ENCODE measurements at places on chromosomes 1 and 21.

DNA sequence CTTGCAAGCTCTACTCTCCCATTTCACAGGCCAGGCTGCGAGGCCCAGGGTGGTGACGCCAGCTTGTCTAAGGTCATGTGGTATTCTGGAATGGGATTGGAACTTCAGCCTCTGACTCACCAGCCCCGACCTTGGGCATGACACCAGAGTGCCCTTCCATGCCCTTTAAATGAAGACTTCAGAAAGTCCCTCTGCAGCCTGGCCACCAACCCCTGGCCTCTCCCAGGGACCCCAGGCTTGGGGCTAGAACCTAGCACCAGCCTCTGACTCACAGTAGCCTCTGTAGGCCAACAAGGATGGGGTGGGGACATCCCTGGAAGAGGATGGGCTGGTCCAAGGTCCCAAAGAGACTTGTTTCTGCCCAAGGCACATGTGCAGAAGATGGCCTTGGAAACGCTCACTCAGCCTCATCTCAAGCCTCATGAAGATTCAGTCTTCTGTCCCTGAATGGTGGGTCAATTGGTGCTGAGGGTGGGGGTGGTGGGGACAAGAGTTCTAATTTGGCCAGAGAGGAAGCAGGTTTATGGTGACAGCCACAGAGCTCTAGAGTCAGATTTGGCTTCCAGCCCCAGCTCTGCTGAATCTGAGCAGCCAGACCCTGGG, 36.1 kb upstream of the RUNX3 start:
- DNase-seq, result no peak

GRCh38 chr1:213973129-213973528, 14.6 kb upstream of the PROX1 start:
- DNase-seq, result no peak

DNA sequence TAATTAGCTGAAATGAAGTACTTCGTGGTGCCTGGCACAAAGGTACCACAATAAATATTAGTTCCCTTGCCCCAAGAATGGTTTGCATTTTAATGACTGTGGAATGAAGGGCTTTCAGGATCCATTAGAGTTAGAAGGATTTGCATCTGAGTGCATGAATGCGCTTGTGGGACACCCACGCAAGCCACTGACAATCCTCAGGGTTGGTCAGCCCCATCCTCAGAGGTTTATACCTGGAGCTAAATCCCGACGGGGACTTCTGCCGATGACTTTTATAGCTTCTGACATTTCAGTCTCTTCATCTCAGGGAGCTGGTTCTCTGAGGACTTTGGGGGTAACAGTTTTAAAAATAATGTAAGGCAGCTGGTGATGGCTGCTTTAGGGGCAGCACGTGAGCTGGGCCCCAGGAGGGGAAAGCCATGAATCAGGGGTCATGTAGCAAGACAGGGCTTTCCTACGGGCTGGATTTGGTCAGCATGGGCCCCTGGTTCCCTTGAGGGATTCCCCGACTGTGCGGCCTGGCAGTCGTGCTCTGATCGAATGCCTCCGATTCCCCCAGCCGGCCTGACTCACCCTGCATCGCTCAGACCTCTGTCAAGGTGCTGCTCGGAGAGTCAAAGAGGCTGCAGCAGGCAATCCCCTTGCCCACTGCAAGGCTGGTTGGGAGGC, 20.8 kb upstream of the IL10 start:
- no peak for DNase-seq

DNA sequence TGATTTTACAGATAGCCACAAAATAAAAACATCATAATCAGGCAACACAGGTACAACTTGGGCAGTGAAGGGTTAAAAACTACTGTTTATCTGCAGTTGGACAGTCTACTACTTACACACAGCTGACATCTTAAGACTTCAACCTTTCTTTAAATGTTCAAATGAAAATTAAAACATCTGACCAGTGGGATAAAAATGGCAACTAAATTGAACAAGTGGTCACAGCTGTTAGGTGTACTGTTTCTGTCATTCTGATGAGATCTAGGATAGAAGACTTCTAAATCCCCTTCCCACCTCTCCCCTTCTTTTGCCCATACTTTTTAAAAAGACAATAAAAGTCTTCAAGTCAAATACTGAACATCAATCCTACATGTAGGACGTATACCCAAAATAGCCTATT, 56.2 kb downstream of the ENAH start:
- DNase-seq, result no peak

- no peak for DNase-seq
These were observed 487.5 kb upstream of the CHRM3 start for GRCh38 chr1:238898856-238899255.

DNA sequence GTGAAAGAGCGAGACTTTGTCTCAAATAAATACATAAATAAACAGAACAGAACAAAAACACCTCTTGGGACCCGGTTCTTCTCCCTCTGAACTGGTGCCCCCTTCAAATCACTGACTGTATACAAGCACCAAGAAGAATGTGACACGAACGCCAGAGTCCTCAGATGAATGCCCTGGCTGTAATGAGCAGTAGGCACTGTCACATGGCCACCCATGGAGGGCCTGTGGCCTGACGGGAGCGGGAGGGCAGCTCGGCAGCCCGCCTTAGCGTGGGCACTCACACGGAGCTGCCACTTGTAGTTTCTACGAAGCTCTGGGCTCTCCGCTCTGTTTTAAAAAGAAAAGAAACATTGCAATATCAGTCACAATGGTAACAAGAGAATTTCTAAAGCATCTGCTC, 146.0 kb downstream of the PEX14 start:
- DNase-seq, result no peak

GRCh38 chr21:42036313-42036712, 26.2 kb upstream of the ZBTB21 start:
- DNase-seq, result no peak

DNA sequence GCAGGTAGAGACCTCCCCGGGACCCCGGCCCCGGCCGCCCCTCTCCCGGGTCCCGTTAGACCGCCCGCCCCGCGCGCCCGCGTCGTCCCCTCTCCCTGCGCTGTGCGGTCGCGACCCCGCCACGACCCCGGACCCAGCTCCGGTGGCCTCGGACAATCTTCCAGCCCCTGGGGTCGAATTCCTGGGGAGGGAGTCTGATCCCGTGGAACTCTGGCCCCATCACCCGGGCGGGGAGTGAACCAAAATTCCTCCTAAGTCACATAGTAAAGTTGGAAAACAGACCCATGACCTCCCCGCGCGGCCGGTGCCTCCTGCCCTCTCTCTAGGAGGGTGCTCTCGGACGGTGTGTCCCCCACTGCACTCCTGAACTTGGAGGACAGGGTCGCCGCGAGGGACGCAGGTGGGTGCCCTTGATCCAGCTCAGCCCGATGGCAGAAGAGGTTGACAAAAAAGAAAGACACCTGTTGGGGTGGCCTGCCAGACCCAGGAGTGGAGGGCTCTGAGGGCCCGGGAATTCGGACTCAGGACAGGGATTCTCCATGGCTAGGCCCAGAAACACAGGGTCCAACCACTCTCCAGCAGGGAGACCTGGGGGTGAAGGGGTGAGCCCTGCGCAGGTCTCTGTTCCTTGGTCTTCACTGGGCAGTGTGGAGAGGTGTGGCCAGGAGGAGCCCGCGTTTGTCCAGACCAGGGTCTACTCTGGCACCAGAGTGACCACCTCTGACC, 451 bp downstream of the ADAMTSL4 start:
- peak; percentile 58 for DNase-seq

DNA sequence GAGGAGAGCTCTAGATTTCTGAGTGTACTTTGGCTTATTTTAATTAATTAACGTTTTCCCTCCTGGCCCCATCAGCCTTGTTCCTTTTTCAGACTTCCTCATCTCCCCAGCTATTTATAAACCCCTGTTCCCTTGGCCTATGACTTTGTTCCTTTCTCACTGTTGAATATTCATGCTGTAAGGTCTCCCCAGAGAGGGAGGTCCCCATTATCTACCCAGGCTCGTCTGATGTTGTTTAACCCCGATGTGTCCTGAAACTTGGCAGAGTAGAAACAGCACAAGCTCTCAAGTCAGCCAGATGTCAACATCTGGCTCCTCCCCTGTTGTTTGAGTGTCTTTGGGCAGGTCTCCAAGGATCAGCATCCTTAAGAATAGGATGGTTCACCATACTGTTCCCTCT, 153.6 kb downstream of the HIVEP3 start:
- DNase-seq, result no peak

- DNase-seq, result no peak
These were observed 28.9 kb downstream of the ERI3 start for GRCh38 chr1:44326024-44326701.

DNA sequence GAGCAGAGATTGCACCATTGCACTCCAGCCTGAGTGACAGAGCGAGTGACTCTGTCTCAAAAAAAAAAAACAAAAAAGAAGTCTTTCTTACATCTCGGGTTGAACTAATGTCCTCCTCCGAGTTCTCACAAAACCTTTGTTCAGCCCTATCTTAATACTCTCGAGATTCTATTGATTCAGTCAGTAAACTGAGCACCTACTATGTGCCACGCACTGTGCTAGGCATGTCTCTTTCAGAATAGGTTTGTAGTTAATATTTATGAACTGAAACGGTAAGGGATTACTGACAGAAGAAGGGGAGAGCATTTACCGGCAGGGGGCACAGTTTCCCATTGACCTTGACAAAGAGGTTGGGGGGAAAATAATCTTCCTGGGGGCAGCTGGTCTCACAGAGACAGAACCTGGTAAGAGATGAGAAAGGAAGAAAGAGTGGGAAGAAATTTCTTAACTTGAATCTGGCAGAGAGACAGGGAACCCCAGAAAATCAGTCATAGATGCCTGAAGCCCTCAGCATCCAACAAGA, 3.4 kb downstream of the PIAS3 start:
- DNase-seq, result no peak

DNA sequence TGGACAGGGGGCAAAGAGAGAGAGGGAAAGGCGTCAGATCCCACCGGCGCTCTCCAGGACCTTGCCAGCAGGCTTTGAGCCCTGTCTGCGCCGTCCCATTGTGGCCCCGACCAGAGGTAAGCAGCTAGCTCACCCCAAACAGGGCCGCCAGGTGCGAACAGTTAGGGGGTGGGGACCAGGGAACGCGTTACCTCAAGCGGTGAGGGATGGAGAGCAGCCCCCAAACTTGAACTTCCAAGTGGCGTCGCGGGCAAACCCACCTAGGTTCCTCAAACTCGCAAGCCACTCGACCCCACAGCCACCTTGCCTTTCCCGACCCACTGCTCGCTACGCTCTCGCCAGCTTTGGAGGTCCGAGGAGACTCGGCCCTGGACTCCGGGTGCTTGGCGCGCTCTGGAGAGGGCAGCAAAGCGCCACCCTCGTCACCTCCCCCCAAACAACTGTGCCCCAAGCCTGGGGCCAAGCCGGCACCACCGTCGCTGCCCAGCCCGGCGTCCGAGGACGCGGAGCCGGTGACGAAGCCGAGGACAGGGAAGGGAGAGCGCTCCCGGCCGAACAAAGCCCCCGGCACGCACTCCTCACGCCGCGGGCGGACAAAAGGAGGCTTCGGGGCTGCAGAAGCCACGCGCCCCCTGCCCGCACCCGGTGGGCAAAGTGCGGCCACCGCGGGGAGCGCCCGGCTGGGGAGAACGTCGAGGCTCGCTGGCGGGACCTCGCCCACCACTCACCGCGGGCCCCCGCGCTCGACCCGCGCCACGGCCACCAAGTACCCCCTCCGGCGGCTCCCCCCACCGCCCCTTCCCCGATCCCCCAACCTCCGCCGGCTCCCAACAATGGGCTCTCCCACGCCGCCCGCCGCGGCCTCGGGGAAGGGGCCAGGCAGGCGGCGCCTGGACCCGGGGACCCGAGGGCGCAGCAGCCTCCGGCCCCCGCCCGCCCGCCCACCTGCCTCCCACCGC, 976 bp downstream of the SSBP3 start:
- DNase-seq, result peak; percentile 33

- DNase-seq, result no peak
These were observed 86.4 kb upstream of the SPATA6 start for GRCh38 chr1:48558366-48558765.

DNA sequence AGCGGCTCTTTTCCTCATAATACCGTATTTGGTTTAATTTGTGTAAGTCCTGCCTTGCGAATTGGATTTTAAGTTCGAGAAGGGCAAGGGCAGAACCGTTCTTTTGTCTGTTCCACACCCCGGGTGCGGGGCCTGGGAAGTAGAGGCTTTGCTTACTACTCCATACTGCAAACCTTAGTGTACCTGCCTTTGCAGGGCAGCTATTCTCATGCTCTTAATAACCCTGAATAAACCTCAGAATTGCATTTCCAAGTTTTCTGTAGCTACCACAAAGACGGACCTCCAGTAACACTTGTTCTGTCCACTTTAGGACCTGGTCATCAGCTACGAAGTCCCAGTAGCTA, 657 bp upstream of the HNRNPU start:
- no peak for DNase-seq

GRCh38 chr1:29539971-29540370, 303.6 kb downstream of the PTPRU start:
- DNase-seq, result no peak

DNA sequence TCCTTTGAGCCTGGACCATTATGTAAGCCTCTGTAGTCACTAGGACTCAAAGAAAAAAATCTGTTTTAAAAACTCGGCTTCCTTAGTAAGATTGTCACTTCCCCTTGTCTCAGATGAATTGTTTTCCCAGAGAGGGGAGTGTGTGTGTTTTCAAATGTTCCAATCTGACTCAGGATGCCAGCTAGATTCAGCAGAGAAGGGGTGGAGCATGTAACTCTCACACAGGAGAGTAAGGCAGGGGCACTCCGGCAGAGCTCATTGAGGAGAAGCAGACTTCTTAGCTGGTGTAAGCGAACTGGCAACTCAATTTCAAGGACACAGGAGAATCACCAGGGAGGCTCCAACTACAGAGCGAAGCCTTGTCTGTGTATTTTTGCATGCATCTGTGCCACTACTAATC, 623.2 kb downstream of the LMO4 start:
- DNase-seq, result no peak

DNA sequence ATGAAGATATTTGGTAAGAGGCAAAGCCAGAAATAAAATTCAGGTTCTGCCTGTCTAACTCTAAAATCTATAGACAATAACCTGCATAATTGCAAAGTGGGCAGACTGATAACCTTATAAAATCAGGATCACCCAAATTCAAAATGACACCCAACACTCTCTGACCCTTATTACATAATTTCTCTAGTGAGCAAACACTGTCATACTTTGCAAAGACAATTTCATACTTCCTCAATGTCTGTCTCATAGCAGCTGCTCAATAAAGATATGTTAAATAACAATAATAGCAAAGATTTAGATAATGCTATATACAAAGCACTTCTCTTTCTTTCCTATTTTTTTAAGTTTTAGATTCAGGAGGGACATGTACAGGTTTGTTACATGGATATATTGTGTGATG, 118.5 kb downstream of the UCHL5 start:
- no peak for DNase-seq

- DNase-seq, result no peak
These were observed 8.1 kb upstream of the OR2M5 start for GRCh38 chr1:248136811-248137210.
